ENCODE measurements at places on chromosomes 12 and 14.

DNA sequence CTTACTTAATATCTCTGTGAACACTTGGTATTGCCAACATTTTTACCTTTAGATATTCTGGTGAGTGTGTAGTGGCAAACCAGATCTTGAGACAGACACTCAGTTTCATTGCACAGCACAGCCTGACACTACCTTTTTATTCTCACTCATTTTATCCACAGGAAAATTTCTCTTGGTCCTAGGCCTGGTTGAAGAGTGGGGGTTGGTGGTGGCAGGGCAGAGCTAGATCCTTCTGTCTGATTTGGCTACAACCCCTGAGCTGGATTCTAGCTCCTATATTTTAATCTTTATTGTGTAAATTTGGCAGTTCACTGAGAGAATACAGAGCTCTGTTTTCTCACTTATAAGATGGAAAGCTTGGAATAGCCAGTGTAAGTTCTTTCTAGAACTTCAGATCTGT, 396.9 kb downstream of the LRIG3 start:
- no peak for DNase-seq

DNA sequence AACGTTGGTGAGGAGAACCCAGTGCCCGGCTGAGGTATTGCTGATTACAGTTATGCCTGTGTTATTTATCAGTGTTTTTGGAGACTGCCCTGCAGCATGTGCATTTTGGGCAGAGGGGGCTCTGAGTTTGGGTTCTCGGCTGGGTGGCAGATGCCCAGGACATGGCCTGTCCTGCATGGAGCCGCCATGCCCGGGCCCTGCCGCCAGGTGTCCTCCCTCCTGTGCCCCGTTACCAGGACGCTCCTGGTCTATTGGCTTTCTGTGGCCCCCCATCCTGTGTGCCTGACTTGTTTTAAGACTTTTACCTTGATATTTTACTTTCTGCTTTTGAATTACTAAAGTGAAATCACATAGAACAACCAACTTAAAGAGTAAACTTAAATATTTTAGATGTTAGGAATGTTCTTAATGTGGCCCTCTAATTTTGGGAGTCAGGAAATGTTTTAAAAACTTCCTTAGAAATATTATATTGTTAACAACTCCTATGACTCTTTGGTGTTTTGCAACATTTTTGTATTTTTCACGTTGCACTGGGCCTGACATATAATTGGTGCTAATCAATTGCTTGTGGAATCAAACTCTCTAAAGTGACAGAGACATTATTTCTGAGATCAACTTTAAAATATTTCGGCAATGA, 51.8 kb downstream of the PRIMA1 start:
- DNase-seq = no peak

- no peak for DNase-seq
Measured at GRCh38 chr12:65779946-65780345, 44.3 kb upstream of the HMGA2 start.

GRCh38 chr12:113815031-113815430, 151.1 kb downstream of the RBM19 start:
- DNase-seq = no peak

GRCh38 chr12:80938397-80938796, 663 bp upstream of the LIN7A start:
- no peak for DNase-seq

DNA sequence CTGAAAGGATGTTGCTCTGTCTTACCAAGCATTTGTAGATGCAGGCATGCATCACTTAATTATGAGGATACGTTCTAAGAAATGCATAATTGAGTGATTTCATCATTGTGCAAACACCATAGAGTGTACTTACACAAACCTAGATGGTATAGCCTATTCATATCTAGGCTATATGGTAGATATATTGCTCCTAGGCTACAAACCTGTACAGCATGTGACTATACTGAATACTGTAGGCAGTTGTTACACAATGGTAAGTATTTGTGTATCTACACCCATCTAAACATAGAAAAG, 75.9 kb downstream of the IFT81 start:
- DNase-seq = no peak

- DNase-seq = no peak
Measured at GRCh38 chr12:12524128-12524527, 38.5 kb downstream of the DUSP16 start.

- DNase-seq = peak; percentile 75
Measured at GRCh38 chr12:2691006-2691344, 103.8 kb upstream of the FKBP4 start.

GRCh38 chr14:67345583-67345982, 14.0 kb downstream of the ATP6V1D start:
- no peak for DNase-seq

All from Jurkat, Clone E6-1 (cell line).